ENCODE measurements at places on chromosomes 4 and X.

- DNase-seq: no peak
Observed at GRCh38 chr4:102551958-102552565, 50.9 kb downstream of the NFKB1 start.

DNA sequence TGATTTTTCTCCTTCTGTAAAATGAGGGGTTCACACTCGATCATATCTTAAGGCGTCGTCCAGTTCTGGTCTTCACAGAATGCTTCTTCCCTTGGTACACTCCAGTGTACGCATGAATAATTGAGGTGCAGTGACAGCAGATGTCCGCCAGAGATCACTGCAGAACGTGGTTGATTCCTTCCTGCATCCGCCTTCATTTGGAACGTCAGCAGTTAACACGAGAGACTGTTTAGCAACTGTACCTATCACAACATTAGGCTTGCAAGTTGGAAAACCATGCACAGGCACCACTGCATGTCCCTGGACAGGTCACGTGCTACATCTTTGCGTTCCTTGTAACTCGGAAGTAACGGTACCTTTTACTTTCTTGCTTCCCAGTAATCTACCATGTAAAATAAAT lies 66.0 kb upstream of the GEMIN8 start:
- DNase-seq: no peak

DNA sequence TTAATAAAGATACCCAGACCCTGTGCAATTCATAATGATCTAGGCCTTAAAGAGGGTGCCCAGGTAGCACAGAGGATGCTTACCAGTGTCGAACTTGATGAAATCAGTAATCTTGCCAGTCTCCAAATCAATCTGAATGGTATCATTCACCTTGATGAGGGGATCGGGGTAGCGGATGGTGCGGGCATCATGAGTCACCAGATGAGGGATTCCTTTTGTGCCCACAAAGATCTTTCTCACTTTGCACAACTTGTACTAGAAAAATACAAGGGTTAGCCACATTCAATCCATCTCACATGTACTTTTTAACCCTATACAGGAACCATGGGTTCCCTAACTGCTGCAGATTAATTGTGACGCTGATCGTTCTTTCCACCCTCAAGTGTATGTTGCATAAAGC lies 3.3 kb downstream of the RPS4X start:
- no peak for DNase-seq

DNA sequence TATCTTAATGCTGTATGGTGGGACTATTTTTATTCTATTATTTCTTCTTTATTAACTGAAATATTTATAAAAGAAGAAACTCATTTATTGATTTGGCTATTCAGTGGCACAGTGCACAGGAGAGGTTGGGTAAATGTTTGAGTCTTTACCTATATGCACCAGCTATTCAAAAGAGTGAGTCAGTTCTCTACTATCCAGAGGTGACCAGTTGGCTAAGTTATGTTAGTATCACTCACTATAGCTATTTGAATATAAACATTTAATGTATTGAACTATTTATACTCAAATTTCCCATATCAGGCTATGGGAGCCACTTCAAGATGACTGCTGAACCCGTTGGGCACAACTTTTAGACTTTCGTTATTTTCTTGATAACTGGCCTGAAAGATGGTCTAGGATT lies 106.1 kb upstream of the VEGFC start:
- DNase-seq: no peak

DNA sequence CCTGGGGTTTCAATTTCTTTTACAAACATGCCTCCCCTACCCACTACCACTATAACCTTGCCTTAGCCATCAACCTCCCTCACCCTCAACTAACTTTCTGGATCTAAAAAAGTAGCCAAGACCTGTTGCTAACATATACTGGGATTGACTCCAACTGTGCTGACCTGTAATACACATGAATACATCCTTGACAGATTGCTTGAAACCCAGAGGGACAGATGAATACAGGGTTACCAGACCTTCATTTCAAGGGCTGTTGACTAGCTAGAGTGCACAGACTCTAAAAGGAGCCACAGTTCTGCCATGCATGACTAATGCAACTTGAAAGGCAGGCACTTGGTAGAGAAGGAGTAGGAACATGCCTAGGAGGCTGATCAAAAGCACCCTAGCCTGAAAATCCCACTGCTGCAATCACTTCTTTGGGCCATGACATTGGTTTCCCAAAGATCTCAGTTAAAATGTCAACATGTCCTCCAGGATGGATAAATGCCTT lies 121.0 kb downstream of the PCDH19 start:
- DNase-seq: no peak

- DNase-seq: no peak
Observed at GRCh38 chr4:55635741-55636655, at the start of gene NMU. Gene NMU (minus strand): TSS chr4:55636298. CDS start chr4:55636192, 106 bp downstream.

DNA sequence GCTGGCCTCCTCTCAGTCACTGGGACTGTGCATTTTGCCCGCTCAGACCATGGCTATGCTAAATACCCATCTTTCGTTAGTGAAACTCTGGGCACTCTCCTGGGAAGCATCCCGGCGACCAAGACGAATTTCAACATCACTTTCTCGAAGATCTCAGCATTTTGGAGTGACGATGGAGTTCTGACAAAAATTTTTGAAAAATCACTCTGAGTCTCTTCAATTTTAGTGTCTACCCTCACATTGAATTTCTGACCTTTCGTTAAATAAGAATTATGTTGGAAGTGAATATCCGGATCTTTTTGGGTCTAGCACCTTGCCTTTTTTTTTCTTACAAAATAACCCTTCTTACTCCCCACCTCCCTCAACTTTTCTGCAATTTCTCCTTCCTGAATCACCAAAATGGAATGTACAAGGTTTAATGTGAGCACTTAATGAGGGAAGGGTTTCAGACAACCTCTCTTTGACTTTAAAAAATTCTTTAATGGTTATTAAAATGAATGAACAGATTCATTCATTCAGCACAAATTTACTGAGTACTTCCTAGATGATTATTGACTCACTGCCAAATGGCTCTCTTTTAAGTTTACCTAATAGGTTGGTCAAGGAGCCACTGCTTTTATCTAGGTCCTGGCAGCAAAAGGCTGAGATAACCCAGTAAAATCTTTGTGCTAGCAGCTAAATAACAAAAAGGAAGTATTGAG lies 746 bp upstream of the AADAT start:
- DNase-seq: no peak

DNA sequence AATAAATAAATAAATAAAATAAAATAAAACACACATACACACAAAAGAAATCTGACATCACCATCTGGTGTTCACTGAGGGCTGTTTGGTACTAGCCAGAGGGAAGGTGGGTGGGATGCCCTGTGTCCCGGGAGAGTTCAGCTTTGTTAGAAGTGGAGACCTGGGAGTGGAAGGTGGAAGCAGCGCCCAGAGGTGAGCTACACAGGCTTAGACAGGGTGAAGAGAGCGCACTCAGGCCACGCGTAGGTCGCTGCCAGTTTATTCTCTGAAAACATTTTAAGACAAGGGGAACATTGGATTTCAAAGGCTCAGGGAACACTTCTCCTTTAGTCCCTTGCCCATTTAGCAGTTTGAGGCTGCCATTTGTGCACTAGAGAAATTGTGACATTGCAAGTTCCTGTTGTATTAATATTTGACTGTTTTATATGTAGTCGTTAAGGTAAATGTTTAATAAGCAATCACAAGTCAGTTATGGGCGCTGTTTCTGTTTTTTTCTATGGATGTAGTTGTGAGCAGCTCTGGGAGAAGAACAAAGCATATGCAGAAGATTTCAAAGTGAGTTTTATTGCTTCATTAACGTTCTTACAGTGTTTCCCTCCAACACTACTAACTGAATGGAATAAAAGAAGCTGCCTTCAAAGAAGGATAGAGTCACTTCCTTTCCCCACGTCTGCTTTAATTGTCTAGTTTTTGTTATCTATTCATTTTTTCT lies 405.5 kb upstream of the NR3C2 start:
- DNase-seq: no peak

DNA sequence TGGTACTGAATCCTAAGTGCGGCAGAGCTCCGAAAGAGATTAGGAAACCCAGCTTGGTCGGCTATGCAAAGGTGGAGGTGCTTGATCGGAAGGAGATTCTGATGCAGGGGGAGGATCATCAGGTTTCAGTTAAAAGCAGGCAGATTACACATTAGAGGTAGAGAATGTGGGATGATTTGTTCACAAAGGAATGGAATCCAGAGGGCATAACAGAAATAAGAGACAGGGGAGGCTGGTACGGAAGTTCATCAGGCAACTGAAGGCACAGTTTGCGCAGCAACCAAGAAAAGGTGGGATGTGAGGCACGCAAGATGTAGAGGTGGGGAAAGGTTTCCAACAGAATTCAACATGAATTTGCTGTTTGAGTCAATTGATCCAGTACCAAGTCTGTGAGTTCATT lies 424 bp upstream of the ZNF330 start:
- DNase-seq: no peak

- no peak for DNase-seq
Observed at GRCh38 chrX:47796433-47796906, 40.2 kb upstream of the ZNF81 start.

DNA sequence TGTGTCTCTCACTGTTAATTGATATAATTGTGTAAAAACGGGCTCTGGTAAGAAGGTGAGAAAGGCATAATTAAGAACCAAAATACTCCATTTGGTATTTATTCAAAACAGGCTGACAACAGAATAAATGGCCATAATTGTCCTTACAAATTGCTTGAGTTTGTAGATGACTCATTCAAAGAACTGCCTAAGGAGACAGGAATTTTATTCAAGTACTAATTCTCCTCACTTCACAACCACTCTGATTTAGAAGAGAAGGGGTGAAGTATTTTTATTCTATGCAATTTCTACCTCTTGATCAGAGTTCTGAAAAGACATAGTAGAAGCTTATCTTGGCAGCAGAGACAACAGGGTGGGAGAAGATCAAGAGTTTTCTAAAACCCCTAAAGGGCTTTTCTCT lies 43.1 kb downstream of the ATP11C start:
- DNase-seq: no peak

DNA sequence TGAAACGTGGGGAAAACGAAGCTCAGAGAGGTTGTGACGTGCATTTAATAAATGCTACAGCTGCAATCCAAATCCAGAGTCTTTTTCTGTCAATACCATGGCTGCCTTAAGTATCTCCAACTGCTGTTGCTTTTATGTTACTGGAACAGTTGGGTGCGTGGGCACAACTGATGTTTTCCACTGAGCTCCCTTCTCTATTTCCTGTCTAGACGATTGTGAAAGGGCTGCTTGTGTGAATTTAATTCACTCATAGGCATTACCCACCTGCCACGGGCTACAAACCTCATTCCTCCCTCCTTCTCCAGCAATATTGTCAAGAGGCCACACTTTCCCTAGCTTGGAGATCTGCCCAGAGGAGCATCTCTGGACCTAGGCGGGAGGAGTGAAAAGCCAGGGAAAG lies 526.0 kb downstream of the MID1IP1 start:
- DNase-seq: no peak

- DNase-seq: no peak
Observed at GRCh38 chrX:33855251-33855650, 276.9 kb downstream of the FAM47A start.

GRCh38 chrX:65034292-65034667 lies 58.0 kb upstream of the ZC4H2 start:
- no peak for DNase-seq

- no peak for DNase-seq
Observed at GRCh38 chr4:74768857-74769525, 25.3 kb downstream of the BTC start.

DNA sequence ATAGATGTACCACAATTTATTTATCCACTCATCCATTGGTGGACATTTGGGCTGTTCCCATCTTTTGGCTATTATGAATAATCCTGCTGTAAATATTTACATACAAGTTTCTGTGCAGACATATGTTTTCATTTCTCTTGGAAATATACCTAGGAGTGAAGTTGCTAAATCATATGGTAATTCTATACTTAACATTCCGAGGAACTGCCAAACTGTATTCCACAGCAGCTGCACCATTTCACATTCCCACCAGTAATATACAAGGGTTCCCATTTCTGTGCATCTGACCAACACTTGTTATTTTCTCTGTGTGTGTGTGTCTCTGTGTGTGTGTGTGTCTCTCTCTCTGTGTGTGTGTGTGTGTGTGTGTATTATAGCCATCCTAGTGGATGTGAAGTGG lies 15.4 kb upstream of the DOCK11 start:
- no peak for DNase-seq

DNA sequence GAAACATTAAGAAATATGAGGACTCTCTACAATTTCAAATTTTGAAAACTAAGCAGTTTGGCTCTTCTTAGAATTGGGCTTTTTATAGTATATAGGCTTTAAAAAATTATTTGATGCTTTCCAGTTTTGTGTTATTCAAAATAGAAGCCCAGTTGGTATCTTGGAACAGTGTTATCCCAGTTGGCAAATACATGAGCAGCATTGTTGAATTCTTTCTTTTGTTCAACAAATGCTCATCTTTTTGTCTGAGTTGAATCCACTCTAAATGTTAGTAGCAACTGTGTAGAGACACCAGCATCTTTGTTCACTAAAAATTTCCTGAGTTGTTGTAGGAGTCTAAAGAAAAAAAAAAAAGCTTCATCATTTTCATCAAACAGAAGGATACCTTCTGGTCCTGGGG lies 41.0 kb upstream of the LIMCH1 start:
- DNase-seq: no peak

- no peak for DNase-seq
Observed at GRCh38 chr4:13546941-13547484, 2.7 kb upstream of the NKX3-2 start.

- no peak for DNase-seq
Observed at GRCh38 chr4:72323227-72323626, 245.8 kb downstream of the ADAMTS3 start.

- no peak for DNase-seq
Observed at GRCh38 chrX:149568701-149569296, 18.5 kb downstream of the MAGEA9B start.

- no peak for DNase-seq
Observed at GRCh38 chr4:3031357-3032082, 42.8 kb downstream of the HTT-AS start.

- DNase-seq: no peak
Observed at GRCh38 chr4:137032222-137032621, 500.1 kb downstream of the PCDH18 start.

- no peak for DNase-seq
Observed at GRCh38 chrX:72054779-72055489, 76.8 kb downstream of the RTL5 start.

- DNase-seq: no peak
Observed at GRCh38 chr4:72358483-72358882, 210.5 kb downstream of the ADAMTS3 start.

- DNase-seq: no peak
Observed at GRCh38 chr4:99038213-99038612, 42.7 kb downstream of the METAP1 start.

DNA sequence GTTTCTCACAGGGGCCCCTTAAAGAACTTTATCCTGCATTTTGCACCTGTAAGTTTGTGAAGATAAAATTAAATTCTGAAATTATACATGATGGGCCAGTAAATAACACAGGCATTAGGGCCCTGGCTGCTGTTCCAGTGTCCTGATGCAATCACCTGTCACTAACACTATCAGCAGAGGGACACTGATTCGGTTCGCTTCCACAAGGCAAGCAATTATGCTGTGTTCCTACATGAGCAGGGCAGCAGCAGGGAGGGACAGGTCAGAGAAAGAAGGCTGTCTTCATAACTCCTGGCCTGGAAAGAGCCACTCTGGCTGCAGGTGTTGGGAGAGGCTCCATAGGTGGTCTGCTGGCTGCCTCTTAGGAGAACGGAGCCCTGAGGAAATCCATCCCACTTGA lies 487.3 kb downstream of the MID1IP1 start:
- no peak for DNase-seq

Data from activated CD8-positive, alpha-beta memory T cell treated with anti-CD3 and anti-CD28 coated beads for 4 hours (primary cell).